ENCODE measurements at places on chromosomes 5 and 9. TPM values are rescaled to one million over a fixed set of nuclear protein-coding genes. Genes with fewer than 3 reads are reported as not detected.
A peak's percentile ranks its signal among the peaks of the same experiment; 100 is the strongest.

- H3K4me3 ChIP-seq = no peak overlapping the region
- H3K27me3 ChIP-seq = no peaks in the 10 kb centered on the region
- peaks cover 24% of the 10 kb centered on the region for H3K4me1 ChIP-seq
- H3K27ac ChIP-seq = no peak overlapping the region
- no peak for DNase-seq
Observed at GRCh38 chr9:98210435-98210834, 18.0 kb upstream of the CORO2A start.

DNA sequence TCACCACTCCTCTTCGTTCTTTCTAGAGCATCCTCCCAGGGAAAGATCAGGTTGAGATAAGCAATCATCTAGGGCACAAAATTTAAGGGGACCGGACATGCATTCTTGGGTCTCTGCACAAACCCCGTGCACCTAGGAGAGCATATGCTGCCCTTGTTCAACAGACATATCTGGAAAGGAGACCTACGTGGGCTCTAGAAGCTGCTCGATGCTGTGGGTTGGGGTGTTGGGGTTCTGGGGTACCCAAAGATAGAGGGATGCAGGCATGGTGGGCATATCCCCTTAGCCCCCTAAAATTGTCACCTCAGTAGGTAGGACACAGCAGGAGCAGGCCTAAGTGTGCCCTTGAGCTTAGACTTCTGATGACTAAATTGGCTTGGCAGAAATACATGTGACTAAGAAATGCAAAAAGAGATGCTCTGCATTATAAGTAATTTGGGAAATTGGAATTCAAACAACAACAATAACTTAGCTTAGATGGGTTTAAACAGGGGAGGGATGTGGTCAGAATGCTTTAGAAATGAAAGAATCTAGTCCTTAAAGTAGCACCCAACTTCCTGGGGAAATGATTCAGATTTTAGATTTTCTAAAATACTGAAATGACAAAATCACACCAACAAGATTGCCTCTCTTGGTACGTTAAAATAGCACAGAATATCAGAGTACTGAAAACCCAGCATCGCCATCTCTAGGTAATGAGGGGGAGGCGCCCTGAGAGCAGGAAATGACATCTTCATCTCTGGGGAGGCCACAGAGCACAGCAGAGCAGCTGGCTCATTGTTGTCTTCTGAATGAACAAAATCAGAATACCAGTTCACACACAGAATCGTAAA lies 172.3 kb downstream of the GNA14 start:
- H3K27me3 ChIP-seq = no peaks in the 10 kb centered on the region
- H3K4me1 ChIP-seq = peaks cover 24% of the 10 kb centered on the region
- peak overlapping the region; percentile 27 for H3K4me3 ChIP-seq
- H3K36me3 ChIP-seq = peaks cover 6% of the 10 kb centered on the region
- H3K27ac ChIP-seq = peak overlapping the region; percentile 91

DNA sequence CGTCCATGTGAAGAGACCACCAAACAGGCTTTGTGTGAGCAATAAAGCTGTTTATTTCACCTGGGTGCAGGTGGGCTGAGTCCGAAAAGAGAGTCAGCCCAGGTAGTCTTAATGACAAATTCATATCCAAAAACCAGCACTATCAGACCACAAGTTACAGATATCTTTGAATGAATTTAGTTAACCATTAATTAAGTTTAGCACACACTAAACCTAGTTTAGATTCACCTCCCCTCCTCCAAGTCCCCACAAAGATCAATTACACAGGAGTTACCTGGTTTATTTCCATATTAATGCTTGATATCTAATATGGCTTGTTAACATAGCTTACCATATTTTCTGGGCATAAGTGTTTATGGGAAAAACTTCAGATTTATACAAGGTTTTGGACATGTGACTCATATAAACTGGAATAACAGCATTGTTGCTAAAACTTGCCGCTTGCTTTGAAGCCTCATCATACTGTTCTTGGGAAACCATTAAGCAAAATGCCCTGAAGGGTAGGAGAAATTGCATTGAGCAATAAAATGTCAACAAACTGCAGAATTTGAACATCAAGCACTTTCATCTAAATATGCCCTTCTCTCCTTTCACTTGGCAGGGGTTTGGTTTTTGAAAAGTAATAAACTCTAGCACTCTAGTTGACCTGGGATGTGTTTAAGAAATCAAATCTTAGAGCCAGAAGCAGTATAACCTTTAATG lies 166.9 kb downstream of the SNCAIP start:
- H3K4me1 ChIP-seq = no peaks in the 10 kb centered on the region
- H3K27me3 ChIP-seq = peaks cover 3% of the 10 kb centered on the region
- H3K4me3 ChIP-seq = no peak overlapping the region
- no peak overlapping the region for H3K27ac ChIP-seq
- no peaks in the 10 kb centered on the region for H3K36me3 ChIP-seq
- DNase-seq = no peak

DNA sequence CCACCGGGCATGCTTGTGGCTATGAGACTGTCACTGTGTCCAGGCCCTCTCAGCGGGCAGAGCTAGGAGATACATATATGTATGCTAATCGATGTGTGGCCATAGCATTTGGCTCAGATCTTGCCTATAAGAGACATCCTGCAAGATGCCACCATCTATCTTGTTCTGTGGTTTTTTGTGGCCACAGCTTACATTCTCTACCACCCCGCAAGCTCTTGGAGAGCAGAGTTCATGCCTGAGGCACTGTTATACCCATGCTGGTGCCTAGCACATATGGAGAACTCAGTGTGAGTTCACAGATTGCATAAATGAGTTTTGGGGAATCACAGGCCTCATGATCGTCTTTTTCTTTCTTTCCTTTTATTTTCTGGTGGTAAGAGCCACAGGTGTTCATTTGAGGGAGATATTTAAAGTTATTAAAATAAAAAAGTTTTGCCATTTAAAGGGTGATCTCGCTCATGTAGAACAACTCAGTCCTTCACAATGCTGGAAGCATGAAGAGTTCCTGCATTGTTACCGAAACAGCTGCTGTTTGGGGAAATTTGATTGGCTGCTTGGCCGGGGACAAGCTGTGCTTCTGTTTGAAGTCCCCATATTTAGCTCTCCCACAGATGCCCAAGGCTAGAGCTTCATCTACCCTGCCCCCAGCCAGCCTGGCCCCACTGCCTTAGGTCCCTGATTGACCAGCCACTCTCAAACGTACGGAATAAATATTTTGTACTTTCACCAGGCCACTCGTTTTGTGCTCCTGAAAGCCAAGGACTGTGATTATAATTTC lies 169.2 kb upstream of the MAP1B start:
- peaks cover 16% of the 10 kb centered on the region for H3K27me3 ChIP-seq
- no peak for DNase-seq
- no peak overlapping the region for H3K27ac ChIP-seq
- peaks cover 4% of the 10 kb centered on the region for H3K4me1 ChIP-seq
- no peak overlapping the region for H3K4me3 ChIP-seq

DNA sequence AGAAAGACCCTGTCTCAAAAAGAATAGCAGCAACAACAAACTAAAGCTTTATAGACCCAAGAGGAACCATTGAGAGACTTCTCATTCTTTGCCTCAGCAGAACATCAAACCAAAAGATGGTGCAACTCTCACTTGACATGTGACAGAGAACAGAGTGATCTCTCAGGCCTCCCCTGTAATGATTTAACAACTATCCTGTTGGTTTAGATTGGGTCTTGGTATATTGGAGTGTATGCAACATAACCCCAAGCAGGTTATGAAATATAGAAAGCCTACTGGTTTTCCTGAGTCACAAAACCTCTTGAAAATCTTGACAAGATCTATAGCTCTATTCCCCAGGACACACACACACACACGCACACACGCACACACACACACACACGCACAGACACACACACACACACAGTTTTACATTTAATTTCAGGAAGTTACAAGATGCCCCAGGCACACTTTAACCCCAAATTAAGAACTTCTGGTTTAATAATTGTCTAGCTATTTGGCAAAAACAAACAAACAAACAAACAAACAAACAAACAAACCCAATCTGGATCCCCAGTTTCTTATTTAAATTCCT lies 6.5 kb upstream of the FGF1 start:
- no peak overlapping the region for H3K4me3 ChIP-seq
- peaks cover 10% of the 10 kb centered on the region for H3K4me1 ChIP-seq
- H3K27me3 ChIP-seq = peaks cover 4% of the 10 kb centered on the region

GRCh38 chr9:7500521-7500920 lies 299.1 kb downstream of the DMAC1 start:
- DNase-seq = no peak
- no peak overlapping the region for H3K27ac ChIP-seq
- no peaks in the 10 kb centered on the region for H3K4me1 ChIP-seq
- H3K4me3 ChIP-seq = no peak overlapping the region
- H3K36me3 ChIP-seq = no peaks in the 10 kb centered on the region

GRCh38 chr5:123819833-123820232 lies 307.9 kb downstream of the CSNK1G3 start:
- peaks cover 2% of the 10 kb centered on the region for H3K27me3 ChIP-seq
- DNase-seq = peak; percentile 92
- peak overlapping the region; percentile 73 for H3K27ac ChIP-seq
- H3K36me3 ChIP-seq = no peaks in the 10 kb centered on the region
- peaks cover 52% of the 10 kb centered on the region for H3K4me1 ChIP-seq
- peak overlapping the region; percentile 52 for H3K4me3 ChIP-seq

DNA sequence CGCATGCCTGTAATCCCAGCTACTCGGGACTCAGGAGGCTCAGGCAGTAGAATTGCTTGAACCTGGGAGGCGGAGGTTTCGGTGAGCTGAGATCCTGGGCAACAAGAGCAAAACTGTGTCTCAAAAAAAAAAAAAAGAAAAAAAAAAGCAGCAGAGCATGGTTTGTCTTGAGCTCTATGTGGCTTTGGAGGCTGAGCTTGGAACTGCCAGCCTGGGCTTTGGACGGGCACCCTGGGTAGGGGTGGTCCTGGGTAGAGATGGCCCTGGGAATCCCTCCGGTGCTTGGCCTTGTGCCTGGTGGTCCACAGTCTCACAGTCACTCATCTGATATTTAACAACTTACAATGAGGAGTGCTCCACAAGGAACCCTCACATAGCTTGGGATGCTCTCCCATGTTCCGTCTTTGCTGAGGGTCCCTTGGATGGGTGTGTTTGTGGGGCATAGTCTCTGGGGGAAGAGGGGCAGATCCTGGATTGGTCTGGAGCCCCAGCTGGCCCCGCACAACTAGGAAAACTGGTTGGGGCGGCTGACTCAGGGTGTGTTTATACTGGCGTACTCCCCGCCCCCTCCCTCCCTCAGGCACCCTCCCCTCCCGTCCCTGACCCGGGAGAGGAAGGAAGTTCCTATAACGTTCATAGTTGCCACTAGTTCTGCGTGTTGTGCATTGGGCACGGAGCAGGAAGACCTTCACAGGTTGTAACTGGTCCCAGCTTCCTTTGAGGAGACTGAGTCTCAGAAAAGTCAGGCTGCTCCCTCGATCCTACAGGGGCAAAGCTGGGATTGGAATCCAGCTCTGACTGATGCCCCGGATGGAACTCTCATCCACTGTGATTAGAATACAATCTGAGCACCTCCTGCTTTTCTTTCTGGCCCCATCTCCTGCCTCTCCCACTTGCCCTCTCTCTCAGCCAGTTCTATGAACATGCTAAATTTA lies 11.2 kb downstream of the IER5L start:
- H3K27me3 ChIP-seq = peaks cover 1% of the 10 kb centered on the region
- peak overlapping the region; percentile 99 for H3K27ac ChIP-seq
- DNase-seq = peak; percentile 57
- H3K36me3 ChIP-seq = peaks cover 5% of the 10 kb centered on the region
- H3K4me3 ChIP-seq = peak overlapping the region; percentile 83
- H3K4me1 ChIP-seq = peaks cover 48% of the 10 kb centered on the region

- peaks cover 28% of the 10 kb centered on the region for H3K4me1 ChIP-seq
- no peaks in the 10 kb centered on the region for H3K36me3 ChIP-seq
- no peak for DNase-seq
Observed at GRCh38 chr5:16578474-16578883, 38.3 kb downstream of the RETREG1 start.

DNA sequence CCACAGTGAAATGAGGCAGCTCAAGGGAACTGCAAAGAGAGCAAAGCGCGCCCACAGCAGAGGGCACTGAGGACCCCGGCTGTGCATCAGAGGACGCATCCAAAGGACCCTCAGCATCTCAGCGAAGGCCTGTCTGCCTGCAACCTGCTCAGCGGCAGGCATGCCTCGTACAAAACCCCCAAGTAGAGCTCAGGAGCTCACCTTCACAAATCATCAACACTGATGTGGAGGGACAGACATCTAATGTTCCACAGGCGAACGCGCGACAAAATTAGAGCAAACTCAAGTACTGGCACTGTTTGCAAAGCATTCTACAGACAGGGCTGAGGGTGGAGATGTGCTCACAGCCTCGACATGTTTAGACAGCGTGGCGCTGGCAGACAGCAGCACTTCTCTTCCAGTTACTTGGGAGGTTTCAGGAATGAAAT lies 81.0 kb downstream of the DCP2 start:
- no peak overlapping the region for H3K4me3 ChIP-seq
- no peak for DNase-seq
- no peaks in the 10 kb centered on the region for H3K36me3 ChIP-seq
- peaks cover 25% of the 10 kb centered on the region for H3K4me1 ChIP-seq
- H3K27me3 ChIP-seq = peaks cover 3% of the 10 kb centered on the region
- no peak overlapping the region for H3K27ac ChIP-seq

DNA sequence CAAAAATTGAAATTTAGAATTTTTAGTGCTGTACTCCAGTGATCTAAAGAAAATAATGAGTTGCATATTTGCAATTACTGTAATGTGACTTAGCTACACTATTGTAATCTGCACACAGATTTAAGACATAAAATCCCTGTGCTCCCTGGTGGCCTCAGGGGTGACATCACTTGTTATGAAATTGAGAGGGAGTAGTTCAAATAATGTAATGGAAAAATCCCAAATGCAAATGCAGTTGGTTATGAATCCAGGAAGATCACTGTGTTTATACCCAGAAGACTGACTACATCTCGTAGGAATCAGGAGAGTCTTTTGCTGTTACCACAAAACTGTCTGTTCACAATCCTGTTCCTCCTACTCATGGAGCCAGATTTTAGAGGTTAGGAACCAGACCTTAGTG lies 178.7 kb upstream of the FBXL17 start:
- no peaks in the 10 kb centered on the region for H3K4me1 ChIP-seq
- no peaks in the 10 kb centered on the region for H3K36me3 ChIP-seq
- DNase-seq = peak; percentile 34
- no peak overlapping the region for H3K4me3 ChIP-seq
- no peak overlapping the region for H3K27ac ChIP-seq
- H3K27me3 ChIP-seq = peaks cover 2% of the 10 kb centered on the region

DNA sequence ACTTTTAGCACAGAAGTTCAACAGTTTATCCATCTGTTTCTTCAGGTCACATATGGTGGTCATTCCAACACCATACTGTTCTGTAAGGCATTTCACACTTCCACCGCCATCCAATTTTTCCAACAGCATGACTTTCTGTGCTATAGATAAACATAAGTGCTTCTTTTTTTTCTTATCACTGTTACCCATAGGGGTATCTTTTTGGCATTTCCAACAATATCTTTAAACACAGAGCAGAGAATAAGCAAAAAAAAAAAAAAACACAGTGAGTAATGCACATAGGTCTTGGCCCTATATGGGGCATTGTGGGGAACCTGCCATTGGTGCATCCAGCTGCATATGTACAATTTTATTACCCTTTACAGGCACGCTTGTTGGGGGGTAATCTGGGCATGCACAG lies 12.2 kb upstream of the ZNF367 start:
- no peaks in the 10 kb centered on the region for H3K36me3 ChIP-seq
- no peak for DNase-seq
- 0 out of 2 replicates have a peak, but pooled peaks cover under 1% of the 10 kb centered on the region for H3K4me1 ChIP-seq
- H3K4me3 ChIP-seq = no peak overlapping the region

TEK gene
- 9.1 TPM for total RNA-seq

PAX5 gene
- total RNA-seq = not detected

CD180 gene
- total RNA-seq = not detected

C5orf46 gene
- total RNA-seq = not detected

PCDHA9 gene
- total RNA-seq = not detected
